ENCODE measurements at places on chromosomes 6 and 20.

DNA sequence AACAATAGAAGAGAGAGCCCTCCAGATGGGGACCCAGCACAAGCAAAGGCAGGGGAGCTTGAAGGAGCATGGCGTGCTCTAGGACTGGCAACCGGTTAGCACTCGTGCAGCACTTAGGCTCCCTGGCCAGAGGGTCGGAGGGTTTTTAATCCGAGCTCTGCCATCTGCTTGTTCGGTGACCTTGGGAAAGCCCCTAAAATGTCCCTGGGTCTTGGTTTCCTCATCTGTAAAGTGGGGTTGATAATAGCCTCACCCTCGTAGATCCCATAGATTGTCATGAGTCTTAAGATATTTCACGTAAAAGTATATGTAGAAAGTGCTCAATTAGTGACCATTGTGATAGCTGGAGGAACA is 16.6 kb upstream of the HCK start:
- DNase-seq: no peak

GRCh38 chr6:84182001-84182400 is 45.4 kb downstream of the CEP162 start:
- DNase-seq: no peak

DNA sequence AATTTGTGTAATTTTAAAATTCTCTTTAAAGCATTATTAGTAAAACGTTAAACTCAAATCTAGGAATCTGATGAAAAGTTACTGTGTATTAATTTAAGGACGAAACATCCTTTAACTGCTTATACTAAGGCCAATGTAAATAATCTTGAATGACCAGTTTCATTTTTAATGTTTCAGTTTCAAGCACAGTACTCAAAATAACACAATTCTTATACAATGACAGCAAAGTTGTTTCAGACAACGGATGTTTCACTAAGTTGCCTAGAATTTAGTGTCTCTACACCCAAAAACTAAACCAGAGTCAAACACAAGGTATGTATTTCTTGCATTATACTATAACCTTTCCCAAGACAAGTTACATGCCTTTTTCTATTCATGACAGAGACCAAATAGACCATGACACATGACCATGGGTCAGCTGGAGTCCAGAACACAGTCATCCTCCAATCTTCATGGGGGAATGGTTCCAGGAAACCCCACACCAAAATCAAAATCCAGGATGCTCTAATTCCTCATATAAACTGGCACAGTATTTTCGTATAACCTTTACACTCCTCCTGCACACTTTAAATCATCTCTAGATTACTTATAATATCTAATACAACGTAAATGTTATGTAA is 7.7 kb downstream of the PHIP start:
- no peak for DNase-seq

DNA sequence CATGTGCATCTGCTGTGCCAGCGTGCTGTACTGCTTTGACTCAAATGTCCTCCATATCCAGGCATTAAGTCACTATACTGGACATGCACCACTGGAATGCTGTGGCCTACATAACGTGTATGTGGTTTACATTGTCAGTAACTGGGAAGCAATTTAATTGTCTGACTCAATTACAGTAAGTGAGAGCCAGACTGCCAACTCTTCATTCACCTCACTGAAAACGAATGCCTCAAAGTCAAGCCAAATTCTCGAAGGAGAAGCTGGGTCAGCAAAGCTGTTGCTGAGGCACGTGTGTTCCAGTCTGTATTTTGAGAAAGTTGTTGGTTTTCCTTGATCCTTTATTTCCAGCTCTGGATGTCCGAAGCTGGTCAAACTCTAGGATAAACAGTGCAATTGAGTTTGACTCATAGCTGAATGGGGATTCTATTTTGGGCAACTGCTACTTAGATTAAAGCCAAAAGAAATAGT is 534.3 kb downstream of the COL12A1 start:
- DNase-seq: no peak

GRCh38 chr6:33880104-33880678 is 76.4 kb upstream of the MLN start:
- no peak for DNase-seq

- DNase-seq: no peak
Measured at GRCh38 chr20:10629946-10630650, 43.7 kb downstream of the JAG1 start.

- DNase-seq: no peak
Measured at GRCh38 chr20:49602345-49603208, 34.6 kb upstream of the PTGIS start.

DNA sequence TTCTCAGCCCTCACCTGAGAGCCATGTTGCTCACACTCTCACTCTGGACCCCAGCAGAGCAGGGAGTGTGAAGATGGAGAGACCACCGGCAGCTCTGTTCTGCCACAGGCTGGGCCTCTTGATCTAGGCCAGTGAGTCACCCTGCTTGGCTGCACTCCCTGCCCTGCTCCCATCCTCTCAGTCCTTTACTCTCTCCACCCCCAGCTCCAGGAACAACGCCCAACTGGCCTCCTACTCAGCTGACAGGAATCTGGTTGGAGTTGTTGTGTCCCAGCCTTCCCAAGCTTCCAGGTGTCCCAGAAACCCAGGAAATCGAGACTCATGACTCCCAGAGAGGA is at the start of gene PSORS1C1:
PSORS1C1 (plus strand) TSS at position 260 of the 338 bp plus-strand sequence. CDS start 14,833 bp downstream, outside the sequence.
- no peak for DNase-seq

Measured in NCI-H446 treated with DMSO at 0.1 percent for 48 hours (cell line).